ENCODE measurements at places on chromosomes 6 and 20.

- DNase-seq: no peak
Measured at GRCh38 chr6:128508588-128509296, 11.7 kb downstream of the PTPRK start.

GRCh38 chr6:105346052-105346451, 56.8 kb downstream of the PREP start:
- DNase-seq: no peak

- no peak for DNase-seq
Measured at GRCh38 chr6:167643716-167644115, 183.0 kb upstream of the AFDN start.

- no peak for DNase-seq
Measured at GRCh38 chr6:130742131-130742681, 85.0 kb upstream of the SMLR1 start.

- no peak for DNase-seq
Measured at GRCh38 chr20:42359617-42360016, 741.4 kb upstream of the CHD6 start.

DNA sequence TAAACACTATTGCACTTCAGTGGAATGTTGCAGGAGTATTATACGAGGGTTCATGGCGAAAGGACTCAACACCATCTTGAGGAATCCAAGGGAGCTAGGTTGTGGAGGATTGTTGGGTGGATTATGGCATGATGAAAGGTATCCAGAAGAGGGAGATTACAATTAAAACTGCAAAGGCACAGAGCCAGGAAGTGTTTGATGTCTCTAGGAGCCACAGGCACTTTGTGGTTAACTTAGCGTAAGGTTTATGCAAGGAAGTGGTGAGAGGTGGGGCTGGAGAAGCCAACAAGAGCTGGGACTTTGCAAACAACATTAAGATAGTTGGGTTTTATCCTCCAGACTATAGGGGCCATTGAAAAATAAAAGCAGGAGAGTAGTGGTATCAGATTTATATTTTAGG, 86.6 kb upstream of the TPD52L1 start:
- peak; percentile 69 for DNase-seq

DNA sequence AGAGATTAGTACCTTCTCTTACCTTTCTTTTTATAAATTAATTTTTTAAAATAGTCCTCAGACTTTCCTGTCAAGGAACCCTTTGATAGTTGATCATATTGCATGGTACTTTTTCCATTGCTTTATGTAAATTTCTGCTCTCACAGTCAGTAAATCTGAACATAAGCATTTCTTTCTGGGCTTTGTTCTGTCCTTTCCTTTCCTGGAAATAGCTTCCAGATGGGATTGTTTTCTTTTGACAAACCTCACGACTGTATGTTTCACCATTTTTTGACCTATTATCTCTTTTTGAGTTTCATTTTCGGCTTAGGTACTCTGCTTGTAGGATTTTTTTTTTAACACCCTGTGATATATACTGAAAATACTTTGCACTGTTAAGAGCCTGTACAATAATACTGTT, 32.6 kb downstream of the UTRN start:
- no peak for DNase-seq

GRCh38 chr6:29558439-29559079, 973 bp downstream of the UBD start:
- no peak for DNase-seq

GRCh38 chr20:44407402-44408184, 52.1 kb downstream of the HNF4A start:
- DNase-seq: no peak

DNA sequence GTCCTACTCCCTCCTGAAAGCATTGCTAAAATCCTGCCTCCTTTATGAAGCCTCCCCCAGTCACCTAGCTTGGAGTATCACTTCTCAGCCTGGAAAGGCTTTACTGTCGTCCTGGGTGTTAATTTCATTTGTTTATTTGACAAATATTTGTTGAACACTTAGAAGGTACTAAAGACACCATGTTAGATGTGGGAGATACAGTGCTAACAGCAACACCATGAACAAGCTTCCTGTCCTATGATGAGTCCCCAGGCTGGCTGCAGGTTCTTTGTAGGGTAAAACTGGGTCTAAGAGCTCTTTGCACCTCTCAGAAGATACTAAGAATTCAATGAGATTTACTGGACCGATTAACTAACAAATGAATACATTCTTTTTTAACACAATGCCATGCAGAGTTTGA, 109.2 kb upstream of the TMEM170B start:
- no peak for DNase-seq

DNA sequence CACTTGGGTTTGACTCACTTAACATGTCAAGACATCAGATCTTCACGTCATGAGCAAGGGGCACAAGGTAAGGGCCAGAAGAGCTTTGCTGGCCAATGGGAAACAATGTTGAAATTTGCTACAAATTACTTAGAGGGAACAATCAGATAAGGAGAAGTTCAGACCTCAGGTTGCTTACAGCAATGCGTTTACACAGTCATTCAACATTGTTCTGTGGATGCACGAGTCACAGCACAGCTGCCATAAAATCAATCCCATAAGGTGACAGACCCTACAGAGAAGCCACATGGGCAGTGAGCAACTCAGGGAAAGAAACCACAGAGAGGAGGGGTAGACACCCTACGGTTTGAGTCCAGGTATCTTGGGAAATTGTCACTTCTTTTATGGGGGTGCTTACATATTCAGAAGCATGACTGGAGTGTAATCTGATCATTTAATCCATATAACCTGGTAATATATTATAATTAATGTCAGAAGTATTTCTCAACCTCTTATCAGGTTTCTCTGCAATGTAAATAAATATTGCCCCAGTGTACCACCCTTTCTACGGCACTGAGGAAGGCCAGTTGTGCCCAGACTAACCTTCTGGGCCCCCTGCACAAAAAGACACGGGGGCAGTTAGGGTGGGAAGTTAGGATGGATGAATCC, 2.3 kb upstream of the SLC22A2 start:
- DNase-seq: no peak

GRCh38 chr20:15596220-15596890, 976.9 kb downstream of the KIF16B start:
- DNase-seq: no peak

- DNase-seq: no peak
Measured at GRCh38 chr6:165135889-165136288, 173.5 kb downstream of the C6orf118 start.

- no peak for DNase-seq
Measured at GRCh38 chr6:26105842-26106241, 18.6 kb downstream of the HFE start.

GRCh38 chr20:10368702-10369041, 65.3 kb downstream of the MKKS start:
- DNase-seq: no peak

DNA sequence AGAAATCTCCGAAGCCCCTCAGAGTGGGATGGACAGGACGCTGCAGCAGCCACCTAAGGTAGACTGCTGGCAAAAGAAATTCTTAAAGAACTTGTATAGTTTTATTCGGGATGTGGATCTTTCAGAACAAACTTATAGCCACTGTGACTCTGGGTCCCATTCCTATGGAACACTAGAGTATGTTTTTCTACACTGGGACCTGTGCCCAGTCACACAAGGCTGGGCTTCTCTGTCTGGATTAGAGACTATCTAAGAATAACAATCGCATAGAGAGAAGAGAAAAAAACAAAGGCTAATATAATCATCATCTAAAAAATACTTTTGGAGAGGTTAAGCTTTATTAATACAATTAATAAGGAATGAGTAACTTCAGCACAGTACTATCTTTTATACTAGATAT, 28.9 kb downstream of the RMND1 start:
- no peak for DNase-seq

- DNase-seq: no peak
Measured at GRCh38 chr20:47758517-47759450, 26.5 kb downstream of the SULF2 start.

DNA sequence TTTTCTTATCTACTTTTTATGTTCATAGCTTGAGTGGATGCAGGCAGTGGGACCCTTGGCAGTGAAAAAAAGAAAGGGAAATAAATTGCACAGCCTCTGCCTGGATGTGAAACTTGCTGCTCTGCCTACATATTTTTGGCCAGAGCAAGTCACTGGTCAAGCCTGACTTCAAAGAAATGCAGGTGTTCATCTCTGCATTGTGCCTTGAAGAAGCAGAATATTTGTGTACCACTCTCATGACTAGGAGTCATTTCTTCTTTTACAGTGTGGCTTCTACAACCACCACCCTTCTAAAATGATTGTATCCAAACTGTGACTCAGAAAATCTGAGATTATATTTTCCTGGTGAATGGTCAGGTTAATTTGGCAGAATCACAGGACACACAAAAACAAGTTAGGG, 2.5 kb upstream of the KATNA1 start:
- DNase-seq: no peak

DNA sequence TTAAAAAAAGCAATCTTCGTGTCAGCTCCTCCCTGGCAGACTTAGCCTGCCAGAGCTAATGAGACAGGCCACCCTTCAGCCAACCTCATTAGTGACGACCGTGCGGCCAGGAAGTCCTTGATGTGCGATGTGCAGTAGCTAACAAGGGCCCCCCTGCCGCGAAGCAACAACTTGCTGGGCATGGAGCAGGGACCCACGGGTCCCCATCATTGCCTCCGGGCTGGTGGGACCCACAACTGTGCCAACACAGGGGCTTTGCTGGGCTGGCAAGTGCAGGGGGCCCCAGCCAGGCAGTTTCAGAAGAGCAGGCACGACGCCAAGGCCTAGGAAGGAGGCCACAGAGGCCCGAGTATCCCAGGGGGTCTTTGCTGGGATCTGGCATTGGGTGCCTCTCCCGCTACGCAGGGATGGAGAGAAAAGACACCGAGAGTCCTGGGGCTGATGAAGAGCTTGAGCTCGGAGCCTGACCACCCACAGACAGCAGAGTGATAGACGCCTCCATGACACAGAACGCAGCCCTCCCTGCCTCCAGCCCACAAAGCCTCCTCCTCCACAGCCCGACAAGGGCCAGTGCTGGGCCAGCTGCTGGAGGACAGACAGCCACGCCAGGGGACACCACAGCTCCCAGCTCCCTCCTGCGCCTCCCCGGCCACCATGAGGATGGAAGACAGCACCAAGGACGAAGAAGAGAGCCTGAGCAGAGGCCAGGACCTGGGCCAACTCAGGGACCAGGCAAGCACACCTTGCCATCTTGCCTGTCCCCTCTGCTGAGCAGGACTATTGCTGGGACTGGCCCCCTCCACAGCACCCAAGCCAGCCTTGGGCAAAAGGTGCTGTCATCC, 96.6 kb downstream of the YTHDF1 start:
- no peak for DNase-seq

- no peak for DNase-seq
Measured at GRCh38 chr20:42742926-42743325, 446.8 kb downstream of the PTPRT start.

GRCh38 chr20:31595654-31596411, 9.3 kb upstream of the ID1 start:
- no peak for DNase-seq

DNA sequence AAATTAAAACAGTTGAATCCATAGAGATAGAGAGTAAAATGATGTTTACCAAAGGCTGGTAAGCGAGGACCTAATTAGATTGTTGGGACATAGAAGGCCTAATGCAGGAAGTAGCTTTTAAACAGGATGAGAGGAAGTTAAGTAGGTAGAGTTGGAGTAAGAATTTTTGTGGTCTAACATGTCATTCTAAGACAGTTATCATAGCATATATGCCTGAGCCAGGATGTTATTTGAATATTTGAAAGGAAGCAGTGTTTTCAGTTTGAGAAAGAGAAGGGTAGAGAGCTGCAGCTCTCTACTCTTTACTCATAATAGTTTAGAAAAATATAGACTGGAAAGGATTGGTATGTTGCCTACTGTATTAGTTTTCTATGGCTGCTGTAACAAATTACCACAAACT, 121.6 kb downstream of the MEI4 start:
- DNase-seq: no peak

DNA sequence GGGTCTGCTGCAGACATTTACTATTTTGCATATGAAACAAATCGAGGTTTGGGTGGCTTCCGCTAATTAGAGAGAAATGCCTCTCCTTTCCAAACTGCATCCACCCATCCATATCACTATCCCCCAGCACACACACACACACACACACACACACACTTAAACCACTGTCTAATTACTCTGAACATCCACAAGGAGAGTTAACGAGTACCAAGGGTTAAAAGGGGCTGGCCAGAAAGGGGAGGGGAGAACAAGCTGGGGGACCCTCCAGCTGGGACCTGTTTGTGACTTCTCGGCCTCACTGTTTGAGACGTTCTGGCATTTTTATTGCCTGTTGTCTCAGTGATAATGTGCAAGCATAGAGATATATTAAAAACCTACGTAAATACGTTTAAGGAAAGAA, 261.2 kb downstream of the FOXC1 start:
- no peak for DNase-seq

- DNase-seq: peak; percentile 45
Measured at GRCh38 chr20:4813076-4813862, 91.6 kb downstream of the PRND start.

DNA sequence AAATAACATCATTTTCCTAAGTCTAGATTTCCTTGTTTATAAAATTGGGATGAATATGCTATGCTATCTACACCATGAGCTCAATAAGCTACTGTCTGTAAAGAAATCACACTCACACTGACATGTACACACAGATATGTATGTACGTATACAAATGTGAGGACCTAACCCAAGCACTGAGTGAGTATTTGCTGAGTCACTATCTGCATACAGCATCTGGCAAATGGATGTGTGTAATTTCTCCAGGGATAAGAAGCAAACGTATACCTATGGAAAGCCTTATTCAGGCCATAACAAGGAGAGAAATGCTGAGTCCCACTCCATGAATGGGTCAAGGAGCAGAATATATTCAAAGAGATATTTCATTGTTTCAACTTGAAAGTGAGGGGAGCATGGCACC, 153.9 kb downstream of the LPA start:
- DNase-seq: no peak

- DNase-seq: no peak
Measured at GRCh38 chr6:27248783-27249182, 1.3 kb downstream of the PRSS16 start.

DNA sequence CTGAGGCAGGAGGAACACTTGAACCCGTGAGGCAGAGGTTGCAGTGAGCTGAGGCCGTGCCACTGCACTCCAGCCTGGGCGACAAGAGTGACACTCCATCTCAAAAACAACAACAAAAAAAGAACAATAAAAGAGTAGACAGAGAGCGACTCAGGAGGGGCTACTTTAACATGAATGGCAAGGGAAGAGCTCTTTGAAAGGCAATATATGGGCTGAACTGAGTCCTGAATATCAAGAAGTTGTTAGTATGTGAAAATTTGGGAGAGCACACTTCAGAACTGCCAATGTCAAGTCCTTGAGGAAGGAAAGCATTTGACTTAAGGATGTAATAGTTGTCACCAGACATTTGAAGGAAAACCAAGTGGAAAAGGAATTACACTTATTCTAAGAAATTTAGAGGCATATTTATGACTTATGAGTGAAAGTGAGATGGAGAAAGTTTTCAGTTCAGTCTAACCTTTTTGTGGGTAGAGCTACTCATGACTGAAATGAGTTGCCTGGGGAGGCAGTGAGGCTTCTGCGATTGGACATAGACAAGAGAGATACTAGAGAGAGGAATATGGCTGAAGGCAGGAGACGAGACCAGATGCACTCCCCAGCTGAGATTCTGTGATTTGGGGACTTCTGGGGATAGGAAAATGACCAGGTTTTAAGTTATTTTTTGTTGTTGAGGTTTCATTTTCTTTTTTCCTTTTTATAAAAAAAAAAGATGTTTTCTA, 48.6 kb upstream of the SLC16A10 start:
- DNase-seq: no peak

- DNase-seq: peak; percentile 39
Measured at GRCh38 chr20:1402149-1402548, 9.3 kb upstream of the FKBP1A start.

- no peak for DNase-seq
Measured at GRCh38 chr6:30823534-30823865, 60.8 kb upstream of the DDR1 start.

Measured in activated naive CD4-positive, alpha-beta T cell treated with anti-CD3 and anti-CD28 coated beads, Interleukin-2, amount 10 ng/mL, durations not matched to agents 7 days and 5 days (primary cell).